ENCODE measurements at places on chromosomes 5 and 9.

- peak; percentile 96 for DNase-seq
These were observed 71.4 kb downstream of the RALGPS1 start for GRCh38 chr9:126985870-126986498.

GRCh38 chr5:100647461-100648230, 112.5 kb downstream of the FAM174A start:
- peak; percentile 21 for DNase-seq

DNA sequence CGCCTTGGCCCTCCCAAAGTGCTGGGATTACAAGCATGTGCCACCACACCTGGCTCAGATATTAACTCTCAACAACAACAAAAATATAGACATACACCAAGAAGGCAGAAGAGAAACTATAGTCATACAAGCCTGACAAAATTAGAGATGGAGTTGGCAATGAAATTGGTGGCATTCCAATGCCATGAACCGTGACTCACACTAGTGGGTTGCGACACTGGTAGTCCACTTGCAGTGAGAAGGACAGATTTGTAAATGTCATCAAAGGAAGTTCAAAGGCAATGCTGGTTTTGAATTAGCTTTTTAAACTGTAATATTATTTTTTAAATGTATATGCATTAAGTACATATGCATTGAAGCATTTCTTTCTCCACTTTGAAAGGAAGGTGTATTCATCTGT, 8.5 kb upstream of the DNAJC25 start:
- DNase-seq: peak; percentile 88

GRCh38 chr5:173786286-173787187, 101.6 kb upstream of the CPEB4 start:
- peak; percentile 61 for DNase-seq

DNA sequence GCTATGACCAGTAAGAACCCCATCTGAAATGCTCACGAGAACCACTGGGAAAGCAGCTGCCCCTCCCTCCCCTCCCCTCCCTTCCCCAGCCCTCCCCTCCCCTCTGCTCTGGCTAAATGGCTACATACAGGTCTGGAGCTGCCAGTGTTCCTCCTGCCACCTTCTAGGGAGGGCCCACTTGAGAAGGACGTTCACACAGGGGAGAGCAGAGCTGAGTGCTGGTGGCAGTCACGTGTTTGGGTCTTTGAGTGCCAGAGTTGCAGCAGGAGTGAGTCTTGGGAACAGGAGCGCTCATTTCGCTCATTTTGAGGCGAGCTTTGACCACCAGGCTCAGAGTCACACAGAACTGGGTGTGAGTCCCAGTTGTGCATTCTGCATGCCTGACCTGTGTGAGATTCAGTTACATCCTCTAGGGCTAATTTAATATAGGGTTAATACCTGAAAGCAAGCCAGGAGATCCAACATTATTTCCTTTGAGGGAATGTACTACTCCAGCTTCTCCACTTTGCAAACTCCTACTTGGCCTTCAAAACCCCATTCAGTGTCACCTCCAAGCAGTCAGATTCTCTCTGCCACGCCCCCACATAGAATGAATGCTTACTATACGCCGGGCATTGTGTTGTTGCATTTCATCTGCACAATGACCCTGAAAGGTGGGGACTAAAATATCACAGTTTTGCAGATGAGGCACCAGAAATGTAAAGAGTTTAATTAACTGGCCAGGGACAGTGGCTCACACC, 25.1 kb downstream of the CPLX2 start:
- no peak for DNase-seq

Measured in suppressor macrophage treated with lipopolysaccharide for 4 hours (primary cell).